ENCODE measurements at places on chromosomes 1 and 21.

GRCh38 chr1:228695015-228695955 lies 40.0 kb upstream of the RHOU start:
- no peak for DNase-seq

- DNase-seq: peak; percentile 9
These were observed 12.8 kb upstream of the S100A2 start for GRCh38 chr1:153578490-153578889.

GRCh38 chr1:154726896-154727753 lies 119.1 kb upstream of the ADAR start:
- no peak for DNase-seq

GRCh38 chr1:209248649-209249279 lies 334.8 kb upstream of the CAMK1G start:
- peak; percentile 72 for DNase-seq

- DNase-seq: no peak
These were observed 11.5 kb upstream of the ZNF683 start for GRCh38 chr1:26384076-26384475.

DNA sequence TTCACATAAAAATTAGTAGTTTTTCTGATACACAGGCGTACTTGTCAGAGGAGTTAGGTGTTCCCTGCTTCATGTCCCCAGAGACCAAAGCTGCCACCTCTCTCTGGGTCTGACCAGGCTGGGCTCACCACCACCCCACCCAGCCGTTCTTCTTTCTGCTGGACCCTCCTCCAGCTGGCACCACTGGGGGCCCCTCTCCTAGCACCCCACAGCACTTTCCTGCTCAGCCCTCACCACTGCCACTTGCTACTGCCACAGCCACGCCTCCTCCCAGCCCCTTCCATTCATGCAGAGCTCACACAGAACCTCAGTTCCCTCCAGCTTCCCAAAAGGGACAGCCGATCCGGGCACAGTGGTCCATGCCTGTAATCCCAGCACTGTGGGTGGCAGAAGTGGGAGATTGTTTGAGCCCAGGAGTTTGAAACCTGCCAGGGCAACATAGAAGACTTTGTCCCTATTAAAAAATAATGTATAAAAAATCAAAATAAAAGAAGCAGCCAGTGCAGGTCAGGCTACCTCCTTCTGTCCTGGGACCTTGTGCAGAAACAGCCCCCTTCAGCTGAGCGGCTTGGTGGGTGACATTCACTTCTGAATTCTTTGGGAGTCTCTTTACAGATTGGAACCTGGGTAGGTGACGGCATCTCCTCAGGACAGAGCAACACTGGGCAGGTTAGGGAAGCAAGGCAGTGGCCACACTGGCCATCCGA lies 208.3 kb downstream of the TOMM20 start:
- no peak for DNase-seq

DNA sequence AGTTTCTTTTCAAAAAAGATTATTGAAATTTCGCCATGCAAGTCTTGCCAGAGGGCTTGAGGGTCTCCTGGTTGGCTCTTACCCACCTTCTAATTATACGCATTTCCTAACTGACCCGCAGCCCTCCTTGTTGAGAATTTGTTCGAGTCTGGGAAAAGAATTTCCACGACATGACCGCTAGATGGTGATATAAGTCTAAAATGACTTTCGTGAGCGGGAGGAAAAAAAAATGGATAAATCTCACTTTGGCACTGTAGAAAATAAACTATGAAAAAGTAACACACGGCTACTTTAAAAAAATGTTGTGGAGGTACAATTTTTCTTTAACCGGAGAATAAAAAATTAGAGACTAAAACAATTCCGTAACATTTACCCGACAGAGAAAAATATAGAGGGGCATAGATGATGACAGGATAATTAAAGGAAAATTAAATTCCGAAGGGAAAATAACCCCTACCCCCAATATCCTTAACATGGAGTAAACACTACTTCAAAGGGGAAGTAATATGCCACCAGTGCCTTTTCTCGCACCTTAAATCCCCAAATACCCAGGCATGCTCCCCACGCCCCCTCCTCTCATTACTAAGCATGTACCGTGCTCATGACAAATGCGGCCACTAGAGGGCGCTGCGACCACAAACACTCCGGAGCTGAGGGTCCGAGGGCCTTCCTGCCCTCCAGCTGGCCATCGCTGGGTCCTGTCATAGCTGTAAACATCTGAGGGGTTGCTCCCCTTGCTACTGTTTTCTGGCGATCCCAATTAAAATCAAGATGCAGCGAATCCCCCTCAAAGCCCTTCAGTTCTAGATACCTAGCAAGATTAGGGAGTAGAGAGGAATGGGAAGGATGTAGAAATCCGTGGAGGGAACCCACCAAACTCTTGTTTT lies 266.9 kb downstream of the ASTN1 start:
- DNase-seq: peak; percentile 91

- DNase-seq: no peak
These were observed 21.2 kb downstream of the NECAP2 start for GRCh38 chr1:16461681-16462080.

DNA sequence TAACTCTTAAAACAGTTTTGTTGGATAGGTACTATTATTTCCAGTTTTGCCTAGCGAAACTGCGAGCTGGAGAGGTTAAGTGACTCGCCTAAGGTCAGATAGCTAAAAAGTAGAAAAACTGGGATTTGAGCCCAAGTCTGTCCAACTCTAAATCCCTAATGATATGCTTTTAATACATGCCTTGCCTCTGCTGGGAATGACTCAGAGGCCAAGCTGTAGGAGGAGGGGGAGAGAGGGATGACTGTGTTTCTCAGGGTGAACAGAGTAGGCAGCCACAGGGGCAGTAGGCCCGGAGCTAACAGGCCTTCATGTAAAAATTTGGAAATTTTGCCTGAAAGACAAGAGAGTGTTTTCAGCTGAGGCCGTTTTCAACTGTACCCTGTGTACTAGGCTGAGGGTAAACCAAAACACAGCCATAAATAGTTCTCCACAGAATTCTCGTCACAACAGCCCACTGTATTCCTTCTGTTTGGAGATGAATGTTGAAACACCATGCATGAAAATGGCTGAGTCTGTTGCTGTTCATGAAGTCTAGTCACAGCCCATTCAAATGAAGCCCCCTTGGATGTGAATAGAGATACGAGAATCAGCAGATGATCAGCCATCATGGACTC lies 107.5 kb upstream of the HOOK1 start:
- DNase-seq: no peak

DNA sequence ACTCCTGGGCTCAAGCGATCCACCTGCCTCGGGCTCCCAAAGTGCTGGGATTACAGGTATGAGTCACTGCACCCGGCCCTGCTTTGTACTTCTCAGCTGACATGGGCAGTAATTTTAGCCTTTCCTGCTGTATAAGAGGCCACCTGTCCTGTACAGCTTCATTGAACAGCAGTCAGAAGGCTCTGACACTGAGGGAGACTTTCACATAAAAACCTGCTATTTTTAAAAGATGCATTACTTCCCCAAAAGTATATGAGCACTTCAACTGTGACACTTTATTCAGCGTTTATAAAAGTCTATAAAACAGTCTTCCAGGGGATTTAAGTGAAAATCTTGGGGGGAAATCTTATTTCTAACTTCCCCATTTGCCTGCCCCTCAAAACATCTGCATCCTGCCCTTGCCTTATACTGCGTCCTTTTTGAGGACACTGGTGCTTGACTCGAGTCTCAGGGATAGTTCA lies 17.6 kb downstream of the RNU5D-1 start:
- no peak for DNase-seq

Data from neural progenitor cell (in vitro differentiated cells).